ENCODE measurements at places on chromosomes 6 and 20. TPM values are rescaled to one million over a fixed set of nuclear protein-coding genes. Genes with fewer than 3 reads are reported as not detected.

The FAM209B gene
- polyA plus RNA-seq, result not detected

The C6orf58 gene
- not detected for polyA plus RNA-seq

The NUDT3 gene
- 9.3 TPM for polyA plus RNA-seq

The DLK2 gene
- 0.22 TPM for polyA plus RNA-seq

The GTF3C6 gene
- 93.4 TPM for polyA plus RNA-seq

The JAG1 gene
- 0.06 TPM for polyA plus RNA-seq

The MCHR2 gene
- not detected for polyA plus RNA-seq

The OLIG3 gene
- polyA plus RNA-seq, result not detected

The ASIP gene
- not detected for polyA plus RNA-seq

The ZBP1 gene
- 10.9 TPM for polyA plus RNA-seq

The PRR18 gene
- not detected for polyA plus RNA-seq

The TRIM31 gene
- polyA plus RNA-seq, result not detected

The DNMT3B gene
- polyA plus RNA-seq, result 0.65 TPM

The DCDC2 gene
- polyA plus RNA-seq, result not detected

The RPP40 gene
- polyA plus RNA-seq, result 9.5 TPM

The BTNL2 gene
- polyA plus RNA-seq, result not detected

The HTR1E gene
- not detected for polyA plus RNA-seq

The DEF6 gene
- polyA plus RNA-seq, result 136 TPM

The ARFGEF3 gene
- not detected for polyA plus RNA-seq

The NHLRC1 gene
- polyA plus RNA-seq, result 1.8 TPM

The SLC22A2 gene
- polyA plus RNA-seq, result not detected

The OR2H2 gene
- polyA plus RNA-seq, result not detected

The FOXQ1 gene
- polyA plus RNA-seq, result not detected

The ANGPT4 gene
- polyA plus RNA-seq, result not detected

The ACSS2 gene
- polyA plus RNA-seq, result 10.9 TPM

The RNASET2 gene
- 283 TPM for polyA plus RNA-seq

The CLPSL2 gene
- polyA plus RNA-seq, result not detected

The BMP2 gene
- polyA plus RNA-seq, result not detected

The TMEM151B gene
- not detected for polyA plus RNA-seq

The CST11 gene
- not detected for polyA plus RNA-seq

The RAET1G gene
- not detected for polyA plus RNA-seq

The POM121L2 gene
- not detected for polyA plus RNA-seq

All from naive thymus-derived CD8-positive, alpha-beta T cell (primary cell).